Fibroblast of upper back skin (primary cell): ENCODE measurements at places on chromosomes 1 and 21.

DNA sequence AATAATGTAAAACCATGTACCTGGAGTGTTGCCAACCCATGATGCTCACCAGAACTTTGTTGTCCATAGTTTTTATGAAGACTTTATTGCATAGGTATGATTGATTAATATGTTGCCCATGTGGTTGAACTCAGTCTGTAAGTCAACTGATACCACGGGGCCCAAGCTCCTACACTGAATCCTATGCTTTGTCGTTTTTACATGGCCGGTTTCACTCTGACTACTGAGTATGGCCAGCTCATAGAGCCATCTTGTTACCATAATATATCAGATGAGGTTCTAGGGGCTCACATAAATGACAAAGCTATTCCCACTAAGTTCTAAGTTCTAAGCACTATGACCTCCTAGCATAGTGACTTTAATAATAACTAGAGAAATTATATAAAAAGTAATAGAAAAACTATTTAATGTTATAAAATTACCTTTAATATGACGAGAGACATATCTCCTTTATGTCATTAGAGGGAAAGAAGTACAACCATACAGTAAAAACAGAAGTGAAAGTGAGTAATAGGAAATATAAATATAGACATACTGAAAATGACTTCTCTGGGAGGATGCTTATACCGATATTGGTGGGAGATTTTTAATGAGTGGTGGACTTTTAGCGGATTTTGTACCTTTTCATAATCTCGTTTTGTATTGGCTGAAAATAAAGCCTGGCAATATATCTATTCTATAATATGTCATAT is 983.4 kb upstream of the PRMT6 start:
- no peak for DNase-seq

GRCh38 chr1:94895518-94895917 is 31.4 kb downstream of the CNN3 start:
- no peak for DNase-seq

GRCh38 chr1:81484284-81484683 is 316.4 kb upstream of the ADGRL2 start:
- DNase-seq, result no peak

- no peak for DNase-seq
Measured at GRCh38 chr1:226644541-226645176, 94.4 kb downstream of the ITPKB start.

- no peak for DNase-seq
Measured at GRCh38 chr1:164704954-164705353, 146.0 kb downstream of the PBX1 start.

DNA sequence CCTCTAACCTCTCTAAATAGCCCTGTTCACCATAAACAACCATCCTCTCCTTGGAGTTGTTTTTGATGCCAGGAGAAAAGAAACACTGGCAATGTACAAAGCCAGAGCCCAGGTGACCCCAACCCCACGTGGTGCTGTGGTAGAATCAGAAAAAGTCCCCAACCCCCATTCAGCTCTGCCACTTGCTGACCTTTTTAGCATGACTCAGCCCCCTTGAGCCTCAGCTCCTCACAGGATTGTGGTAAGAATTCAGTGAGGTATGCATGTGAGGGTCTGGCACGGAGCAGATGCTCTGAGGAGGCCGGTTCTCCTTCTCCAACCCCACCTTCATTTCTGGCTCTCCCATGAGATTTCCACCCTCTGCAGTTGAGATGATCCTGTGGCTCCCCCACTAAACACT is 11.1 kb upstream of the CHI3L1 start:
- DNase-seq, result peak; percentile 95

DNA sequence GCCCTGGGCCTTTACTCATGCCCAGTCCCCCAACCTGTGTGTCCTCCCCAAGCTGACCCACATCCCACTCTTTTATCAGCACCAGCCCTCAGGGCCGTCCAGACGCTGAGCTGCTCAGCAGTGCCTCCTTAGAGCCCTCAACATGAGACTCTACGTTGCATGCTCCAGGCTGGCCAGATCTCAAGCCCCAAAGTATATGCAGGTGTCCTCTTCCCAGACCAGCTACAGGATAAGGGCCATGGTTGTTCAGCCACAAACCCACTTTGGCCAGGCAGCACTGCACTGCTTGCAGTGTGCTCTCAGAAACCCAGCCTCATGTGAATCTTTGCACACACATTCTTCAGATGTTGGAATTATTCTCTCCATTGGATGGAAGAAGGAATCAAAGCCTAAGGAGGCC is 6.0 kb downstream of the CITED4 start:
- DNase-seq, result no peak

GRCh38 chr1:228944935-228945371 is 209.7 kb downstream of the RHOU start:
- DNase-seq, result peak; percentile 16

DNA sequence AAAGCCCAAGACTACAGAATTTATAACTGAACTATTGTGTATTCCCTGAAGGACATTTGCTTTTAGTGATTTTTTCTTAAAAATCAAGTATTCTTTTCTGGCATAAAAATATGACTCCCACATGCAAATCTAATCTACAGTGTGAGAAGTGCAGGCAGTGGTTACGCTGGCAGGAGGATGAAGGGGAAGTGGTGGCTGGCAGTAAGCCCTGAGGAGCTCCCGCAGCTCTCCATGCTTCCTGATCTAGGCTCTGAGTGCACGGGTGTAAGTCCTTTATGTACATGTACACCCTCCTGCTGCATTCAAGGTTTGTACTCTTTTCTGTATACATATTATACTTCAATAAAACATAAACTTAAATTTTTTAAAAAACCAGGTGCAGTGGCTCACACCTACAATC is 67.5 kb upstream of the PRDX6 start:
- DNase-seq, result peak; percentile 92

DNA sequence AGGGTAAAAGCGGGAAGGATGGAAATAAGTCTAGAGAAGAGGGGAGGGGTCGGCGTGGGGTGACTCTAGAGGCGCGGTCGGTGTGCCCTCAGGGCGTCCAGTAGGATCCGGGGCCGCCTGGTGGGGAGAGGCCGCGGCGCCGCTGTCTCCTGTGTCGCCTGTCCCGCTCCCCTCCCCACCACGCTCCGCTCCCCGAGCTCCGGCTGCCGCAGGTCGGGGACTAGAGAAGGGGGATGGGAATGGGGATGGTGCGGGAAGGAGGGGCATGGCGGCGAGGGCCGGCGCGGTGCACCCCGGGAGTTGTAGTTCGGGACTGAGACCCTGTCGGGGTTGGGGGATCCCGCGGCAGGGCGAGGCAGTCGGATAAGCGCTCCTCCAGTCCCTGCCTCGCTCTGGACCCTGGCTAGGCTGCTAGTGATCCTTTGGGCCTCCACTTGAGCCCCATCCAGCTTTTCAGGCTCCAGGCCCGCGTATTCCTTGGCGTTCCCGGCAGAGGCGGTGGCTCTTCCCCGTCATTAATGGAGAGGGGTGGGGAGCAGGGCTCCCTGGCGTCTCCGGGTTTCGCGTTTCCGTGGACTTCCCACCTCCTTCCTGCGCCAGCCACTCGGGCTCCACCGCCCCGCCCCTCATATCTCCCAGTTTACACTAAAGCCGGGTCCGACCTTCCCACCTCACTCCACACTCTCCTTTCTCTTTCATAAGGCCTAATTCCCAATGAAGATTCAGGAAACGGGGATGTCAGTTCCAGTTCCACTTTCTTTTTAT is at the start of gene ENTREP3:
Gene ENTREP3, minus strand, starts transcription at position 241 of the 765 bp plus-strand sequence. CDS start 606 bp downstream, outside the sequence.
- DNase-seq, result peak; percentile 76

DNA sequence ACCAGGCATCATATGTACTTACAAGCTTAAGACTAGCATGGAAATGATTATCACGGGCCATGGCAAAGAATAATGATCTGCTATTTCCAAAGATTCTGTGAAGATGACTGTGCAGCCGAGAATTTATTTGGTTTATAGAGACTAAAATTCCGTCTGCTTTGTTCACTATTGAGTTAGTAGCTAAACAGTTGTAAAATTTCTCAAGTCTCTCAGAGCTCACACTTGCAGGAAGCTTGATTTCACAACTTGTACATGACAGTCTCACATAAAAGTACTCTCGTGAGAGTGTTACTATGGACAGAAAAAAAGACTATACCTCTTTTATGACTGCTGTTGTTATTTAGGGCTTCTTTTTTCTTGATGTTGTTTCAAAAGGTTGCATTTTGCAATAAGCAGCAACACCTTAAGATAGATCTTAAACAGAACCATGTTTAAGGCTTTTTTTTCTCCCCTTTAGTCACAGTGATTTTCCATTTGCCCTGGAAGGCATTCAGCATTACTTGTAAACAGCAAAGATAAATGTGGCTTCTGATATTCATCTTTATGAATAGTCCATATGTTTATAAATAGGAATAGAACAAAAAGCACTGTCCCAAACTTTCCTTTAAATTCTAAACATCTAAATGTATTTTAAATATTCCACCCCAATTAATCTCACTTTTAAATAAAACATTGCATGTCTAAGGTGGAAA is 24.8 kb downstream of the ST6GALNAC5 start:
- DNase-seq, result peak; percentile 82

- no peak for DNase-seq
Measured at GRCh38 chr1:15939181-15940109, 36.5 kb downstream of the ZBTB17 start.
